Spleen (tissue), 13 donors: ENCODE measurements at places on chromosomes 16 and 17. TPM values are rescaled to one million over a fixed set of nuclear protein-coding genes. Genes with fewer than 3 reads are reported as not detected.

- no peak for DNase-seq
- no peaks in the 10 kb centered on the region for H3K27me3 ChIP-seq
- H3K36me3 ChIP-seq, result no peaks in the 10 kb centered on the region
- H3K4me3 ChIP-seq, result no peak overlapping the region
These were observed 65.2 kb downstream of the SNX20 start for GRCh38 chr16:50615891-50616290.

The TIMP2 gene
- 189 TPM for total RNA-seq

The KRTAP4-3 gene
- total RNA-seq, result not detected

- H3K4me3 ChIP-seq, result peak overlapping the region; percentile 49
- peak overlapping the region; percentile 81 for H3K27ac ChIP-seq
- no peak for DNase-seq
- peaks cover 96% of the 10 kb centered on the region for H3K27me3 ChIP-seq
These were observed 3.4 kb downstream of the HOXB3 start for GRCh38 chr17:48586355-48587258.

The UTS2R gene
- total RNA-seq, result not detected

GRCh38 chr16:75745823-75746222, 19.5 kb upstream of the CPHXL start:
- no peak overlapping the region for H3K27ac ChIP-seq
- H3K27me3 ChIP-seq, result no peaks in the 10 kb centered on the region
- no peaks in the 10 kb centered on the region for H3K36me3 ChIP-seq

DNA sequence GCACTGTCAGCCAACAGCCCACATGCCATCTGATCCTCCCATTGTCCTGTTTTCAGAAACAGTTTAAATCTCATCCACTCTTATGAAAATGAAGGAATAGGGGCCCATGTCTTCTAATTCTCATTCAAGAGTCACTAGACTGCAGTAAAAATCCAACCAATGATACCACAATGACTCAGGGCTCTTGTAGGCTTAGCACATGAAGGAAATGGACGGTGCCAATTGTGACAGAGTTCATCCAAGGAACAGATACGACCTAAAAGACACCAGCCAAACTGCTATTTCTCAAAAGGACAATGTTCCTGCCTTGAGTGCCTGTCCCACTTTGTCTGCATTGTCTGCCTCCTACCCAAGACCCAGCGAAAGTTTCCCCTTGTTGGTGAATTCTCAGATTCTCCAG, 204.8 kb upstream of the COX10 start:
- H3K27me3 ChIP-seq, result no peaks in the 10 kb centered on the region
- H3K4me3 ChIP-seq, result no peak overlapping the region
- peak overlapping the region; percentile 51 for H3K27ac ChIP-seq
- H3K36me3 ChIP-seq, result no peaks in the 10 kb centered on the region
- no peaks in the 10 kb centered on the region for H3K4me1 ChIP-seq
- no peak for DNase-seq
